ENCODE measurements at places on chromosomes 3 and 15.

GRCh38 chr3:152229692-152230091, 39.0 kb upstream of the MBNL1 start:
- DNase-seq = no peak

- no peak for DNase-seq
Observed at GRCh38 chr3:132220986-132221385, 96.2 kb upstream of the ACP3 start.

DNA sequence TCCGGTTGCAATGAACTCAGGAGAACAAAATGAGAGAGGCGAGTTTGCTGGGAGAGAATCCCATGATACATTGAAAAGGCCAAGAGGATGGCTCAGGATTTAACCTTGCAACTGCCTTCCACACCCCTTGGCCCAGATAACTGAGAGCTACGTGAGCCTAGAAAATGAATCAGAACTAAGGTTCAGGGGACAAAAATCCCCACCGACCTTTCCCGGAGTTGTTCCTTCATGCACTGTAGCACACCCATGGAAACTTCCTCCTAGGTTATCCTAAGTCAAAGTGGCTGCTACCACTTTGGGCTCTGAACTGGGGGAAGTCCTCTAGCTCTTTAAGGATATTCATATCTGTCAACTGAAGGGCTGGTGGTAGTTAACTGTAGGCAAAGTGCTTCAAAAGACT, 58.3 kb upstream of the SLC4A7 start:
- no peak for DNase-seq

DNA sequence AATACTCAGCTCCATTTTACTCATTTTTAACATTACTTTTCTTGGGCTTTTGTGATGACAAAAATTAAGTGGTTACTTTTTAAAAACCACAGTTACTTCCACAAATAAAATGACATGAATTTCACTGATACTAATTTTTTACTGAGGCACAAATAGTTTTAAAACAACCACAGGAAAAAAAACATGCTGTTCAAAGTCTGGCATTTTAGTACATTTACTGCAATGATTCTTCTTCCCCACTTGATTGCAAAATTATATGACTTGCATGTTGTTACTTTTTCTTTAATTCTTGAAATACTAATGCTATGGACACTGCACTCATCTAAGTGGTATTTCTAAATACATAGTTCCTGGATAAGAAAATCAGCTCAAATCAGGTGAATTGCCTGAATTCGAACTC, 24.8 kb upstream of the SLMAP start:
- no peak for DNase-seq

DNA sequence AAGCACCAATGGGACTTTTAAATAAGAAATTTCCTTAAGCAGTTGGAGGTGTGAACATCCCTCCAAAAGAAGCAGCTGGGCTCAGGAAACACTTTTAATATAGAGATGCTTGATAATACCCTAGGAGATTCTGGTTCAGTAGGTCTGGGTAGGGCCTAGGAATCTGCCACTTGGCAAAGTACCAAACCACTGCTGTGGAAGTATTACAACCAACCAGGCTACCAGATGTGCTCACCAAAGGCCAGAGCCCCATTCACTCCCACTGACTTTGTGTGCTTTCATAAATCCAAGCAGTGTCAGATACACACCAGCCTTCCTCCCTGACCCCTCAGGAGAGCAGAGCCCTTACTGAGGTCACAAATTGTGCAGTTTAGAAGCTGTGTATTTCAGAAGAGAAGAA, 162.6 kb downstream of the CCNL1 start:
- DNase-seq = no peak

DNA sequence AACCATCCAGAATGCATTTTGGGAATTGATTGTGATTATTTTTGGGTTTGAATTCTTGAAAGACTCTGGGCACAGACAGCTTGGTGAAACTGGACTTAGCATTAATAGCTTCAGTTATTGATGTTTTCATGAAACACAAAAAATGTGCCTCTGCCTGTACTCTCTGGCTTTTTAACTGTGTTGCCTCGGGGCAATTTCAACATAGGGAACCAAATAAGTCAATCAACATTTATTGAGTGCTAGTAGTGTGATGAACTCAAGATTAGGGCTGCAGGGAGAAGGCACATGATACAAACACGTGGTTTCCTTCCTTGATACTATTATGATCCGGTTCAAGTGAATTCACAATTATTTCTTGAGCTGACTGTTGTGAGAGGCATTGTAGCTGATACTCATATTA, 50.8 kb downstream of the UNC13C start:
- DNase-seq = no peak

DNA sequence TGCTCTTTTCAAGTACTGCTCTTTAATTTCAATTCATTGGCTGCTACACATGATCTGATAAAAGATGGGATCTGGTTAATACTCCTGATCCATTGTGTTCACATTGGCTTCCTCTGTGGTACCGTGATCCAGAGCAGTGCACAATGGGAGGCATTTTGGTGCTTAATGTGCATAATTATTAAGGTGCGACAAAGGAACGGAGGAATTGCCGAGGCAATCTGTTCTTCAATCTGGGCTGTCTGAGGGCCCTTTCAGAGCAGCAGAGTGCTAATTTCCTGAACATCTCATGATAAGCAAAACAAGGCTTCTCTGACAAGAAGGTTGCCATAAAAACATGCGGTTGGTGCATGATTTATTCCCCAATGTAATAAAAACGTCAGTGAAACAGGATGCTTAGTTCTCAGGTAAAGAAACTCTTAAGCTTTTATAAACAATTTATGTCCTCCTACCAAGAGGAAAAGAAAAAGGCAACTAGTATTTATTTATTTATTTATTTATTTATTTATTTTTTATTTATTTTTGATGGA, 64.0 kb upstream of the EPHA3 start:
- DNase-seq = no peak

GRCh38 chr3:59271971-59272370, 222.1 kb upstream of the CFAP20DC start:
- DNase-seq = no peak

Measured in stimulated activated CD8-positive, alpha-beta memory T cell treated with anti-CD3 and anti-CD28 coated beads, Interleukin-7, amount 100 ng/mL, for 1 hour (primary cell).